ENCODE measurements at places on chromosomes 1 and 21.

DNA sequence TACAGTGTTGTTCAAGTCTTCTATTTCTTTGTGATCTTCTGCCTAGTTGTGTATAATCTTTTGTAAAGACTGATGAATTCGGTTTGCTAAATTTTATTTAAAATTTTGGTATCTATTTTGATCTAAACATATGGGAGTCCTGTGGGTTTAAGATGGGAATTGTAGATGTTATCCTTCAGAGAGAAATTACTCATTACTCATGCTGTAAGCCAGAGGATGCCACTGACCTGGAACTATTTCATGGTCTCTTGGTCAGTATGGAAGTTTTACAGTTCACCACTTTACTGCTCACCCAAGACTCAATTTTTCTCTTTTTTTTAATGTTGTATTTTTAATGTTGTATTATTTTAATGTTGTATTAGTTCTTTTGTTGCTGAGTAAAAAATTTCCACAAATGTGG is 138.6 kb upstream of the B3GALT2 start:
- no peak for DNase-seq

DNA sequence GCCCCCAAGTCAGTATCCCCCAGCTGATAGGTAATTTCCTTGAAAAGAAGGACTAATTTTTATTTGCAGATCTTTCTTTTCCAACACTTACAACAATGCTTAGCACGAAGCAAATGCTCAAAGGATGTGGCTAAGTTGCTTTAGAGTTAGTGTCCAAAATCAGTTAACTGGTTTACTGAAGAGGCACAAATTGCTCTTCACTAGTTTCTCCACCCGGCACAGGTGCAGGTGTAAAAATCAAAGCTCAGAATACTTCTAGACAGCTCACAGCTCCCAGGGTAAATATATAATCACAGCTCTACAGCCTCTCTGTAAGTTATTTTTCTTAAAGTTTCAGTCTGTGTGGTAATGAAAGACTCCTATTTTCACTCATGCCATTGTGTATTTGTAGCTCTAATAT is 361.8 kb downstream of the NEGR1 start:
- DNase-seq = no peak

- no peak for DNase-seq
These were observed 3.9 kb upstream of the TGFBR3 start for GRCh38 chr1:91889717-91890459.

DNA sequence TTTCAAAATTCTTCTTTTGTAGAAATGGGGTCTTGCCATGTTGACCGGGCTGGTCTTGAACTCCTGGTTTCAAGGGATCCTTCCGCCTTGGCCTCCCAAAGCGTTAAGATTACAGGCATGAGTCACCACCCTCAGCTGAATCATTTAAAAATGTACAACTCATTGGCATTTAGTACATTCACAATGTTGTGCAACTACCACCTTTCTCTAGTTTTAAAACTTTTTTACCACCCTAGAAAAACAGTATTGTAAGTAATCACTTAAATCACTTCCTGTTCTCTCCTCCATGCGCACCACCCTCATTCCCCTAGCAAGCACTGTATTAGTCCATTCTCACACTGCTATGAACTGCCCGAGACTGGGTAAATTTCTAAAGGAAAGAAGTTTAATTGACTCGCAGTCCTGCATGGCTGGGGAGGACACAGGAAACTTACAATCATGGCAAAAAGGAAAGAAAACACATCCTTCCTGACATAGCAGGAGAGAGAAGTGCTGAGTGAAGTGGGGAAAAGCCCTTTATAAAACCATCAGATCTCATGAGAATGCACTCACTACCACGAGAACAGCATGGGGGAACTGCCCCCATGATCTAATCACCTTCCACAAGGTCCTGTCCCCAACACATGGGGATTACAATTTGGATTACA is 14.4 kb upstream of the THEM5 start:
- DNase-seq = no peak

- no peak for DNase-seq
These were observed 380 bp downstream of the COL18A1 start for GRCh38 chr21:45405271-45405818.

Measured in kidney (tissue), 22 donors.